NCI-H446 treated with DMSO at 0.1 percent for 48 hours (cell line): ENCODE measurements at places on chromosomes 11 and 22.

GRCh38 chr11:35927104-35927503, 16.8 kb upstream of the LDLRAD3 start:
- no peak for DNase-seq

DNA sequence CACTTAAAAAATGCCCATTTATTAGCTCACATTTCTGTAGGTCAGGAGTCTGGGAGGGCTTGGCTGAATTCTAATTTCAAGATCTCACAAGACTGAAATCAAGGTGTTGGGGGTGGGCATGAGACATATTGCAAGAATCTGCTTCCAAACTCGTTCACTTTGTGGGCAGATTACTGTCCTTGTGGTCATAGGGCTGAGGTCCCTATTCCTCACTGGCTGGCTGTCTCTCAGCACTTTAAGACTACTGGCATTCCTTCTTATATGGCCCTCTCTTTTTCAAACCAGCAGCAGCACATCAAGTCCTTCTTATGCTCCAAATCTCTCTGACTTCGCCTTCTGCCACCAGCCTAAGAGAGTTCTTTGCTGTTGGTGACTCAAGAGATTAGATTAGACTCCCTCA, 27.8 kb upstream of the MYOD1 start:
- DNase-seq, result no peak

- DNase-seq, result no peak
Measured at GRCh38 chr11:18757811-18758210, 31.8 kb upstream of the IGSF22 start.

DNA sequence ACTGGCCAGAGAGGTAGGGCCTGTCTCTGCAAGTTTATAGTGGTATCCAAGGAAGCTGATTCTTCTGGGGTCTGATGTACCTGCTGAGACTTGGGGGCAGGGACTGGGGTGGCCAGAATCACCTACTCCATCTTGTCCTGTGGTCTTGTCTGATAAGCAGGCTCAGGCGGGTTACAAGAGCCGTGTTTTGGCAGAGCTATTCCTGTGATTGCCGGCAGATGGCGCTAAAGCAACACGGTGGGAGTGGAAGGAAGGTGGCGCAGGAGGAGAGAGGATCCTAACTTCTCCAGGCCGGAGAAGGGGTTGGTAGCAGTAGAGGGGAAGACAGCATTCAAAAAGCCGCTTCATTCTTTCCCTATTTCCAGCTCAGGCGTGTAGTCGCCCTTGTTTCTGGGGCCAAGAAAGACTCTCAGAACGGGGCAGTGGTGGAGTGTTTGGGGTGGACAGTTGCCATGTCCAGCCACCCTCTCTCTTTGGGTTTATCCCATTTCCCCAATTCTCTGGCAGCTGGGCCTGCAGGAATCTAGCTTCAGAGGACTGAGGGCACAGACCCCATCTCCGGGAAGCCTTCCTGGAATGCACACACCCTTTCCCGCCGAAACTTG, 15.1 kb downstream of the CHRM1 start:
- peak; percentile 24 for DNase-seq

DNA sequence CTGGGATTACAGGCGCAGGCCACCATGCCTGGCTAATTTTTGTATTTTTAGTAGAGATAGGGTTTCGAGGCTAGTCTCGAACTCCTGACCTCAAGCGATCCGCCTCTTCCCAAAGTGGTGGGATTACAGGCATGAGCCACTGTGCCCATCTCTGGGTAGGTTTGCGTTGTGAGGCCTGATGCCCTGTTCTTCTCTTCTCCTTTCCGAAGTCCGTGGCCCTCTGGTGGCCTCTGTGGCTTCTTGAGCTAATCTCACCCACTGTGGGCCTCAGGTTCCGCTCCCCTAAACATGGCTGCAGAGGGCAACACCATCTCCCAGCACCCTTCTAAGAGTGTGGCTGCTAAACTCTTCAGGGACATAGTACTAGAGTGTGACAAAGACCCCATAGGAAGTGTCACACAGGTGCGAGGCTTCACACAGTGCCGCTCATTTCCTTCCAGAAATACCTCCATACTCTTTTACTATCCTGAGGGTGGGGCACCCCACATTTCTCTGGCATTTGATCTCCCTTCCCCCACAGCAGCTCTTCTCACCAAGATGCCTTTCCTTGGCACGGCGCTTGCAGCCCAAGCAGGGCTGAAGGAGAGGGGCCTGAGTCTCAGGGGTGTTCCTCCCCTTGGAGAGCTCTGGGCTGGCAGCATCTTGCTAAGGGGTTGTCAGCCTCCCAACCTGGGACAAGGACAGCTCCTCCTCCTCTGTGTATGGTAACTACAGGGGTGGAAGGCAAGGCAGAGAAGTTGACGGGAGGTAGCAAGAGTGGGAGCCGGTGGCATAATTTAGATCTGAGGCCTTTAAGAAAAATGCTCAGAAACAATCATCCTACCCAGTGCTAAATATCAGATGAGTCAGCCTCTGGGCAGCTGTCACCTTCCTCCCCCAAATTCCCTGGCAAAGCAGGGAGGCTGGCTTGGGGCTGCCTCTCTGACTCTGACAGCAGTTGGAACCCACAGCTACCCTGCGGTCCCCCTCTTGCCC, 6.1 kb downstream of the THY1 start:
- DNase-seq, result peak; percentile 49

DNA sequence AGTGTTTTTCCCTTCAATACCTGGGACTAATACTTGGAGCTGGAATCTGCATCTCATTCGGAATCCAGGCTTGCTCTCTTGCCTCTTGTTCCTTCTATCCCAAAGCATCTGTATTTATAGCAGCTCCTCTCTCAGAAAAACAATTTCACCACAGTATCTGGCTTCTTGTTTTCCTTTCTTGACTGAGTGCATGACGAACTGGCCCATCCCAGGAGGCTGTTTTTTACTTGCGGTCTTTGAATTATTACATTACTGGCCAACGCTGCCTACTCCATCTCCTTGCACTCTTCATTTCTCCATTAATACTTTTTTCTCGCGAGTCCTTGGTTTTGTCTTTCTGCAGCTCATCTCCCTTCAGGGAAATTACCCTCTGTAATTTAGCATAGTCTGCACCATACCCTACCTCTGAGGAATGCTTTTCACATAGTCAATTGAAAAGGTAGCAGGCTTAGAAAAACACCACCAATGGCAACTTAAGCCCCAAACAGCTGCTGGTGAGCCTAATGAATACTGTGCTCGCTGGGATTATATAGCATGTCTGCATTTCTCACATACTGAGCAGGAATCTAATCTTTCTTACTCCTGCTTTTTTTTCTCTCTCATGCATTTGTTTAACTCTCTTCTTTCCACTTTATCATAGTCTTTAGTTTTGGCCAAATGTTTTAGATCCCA, 277.4 kb upstream of the SESN3 start:
- DNase-seq, result no peak

GRCh38 chr11:46671958-46672315, 28.5 kb downstream of the ARHGAP1 start:
- DNase-seq, result no peak

DNA sequence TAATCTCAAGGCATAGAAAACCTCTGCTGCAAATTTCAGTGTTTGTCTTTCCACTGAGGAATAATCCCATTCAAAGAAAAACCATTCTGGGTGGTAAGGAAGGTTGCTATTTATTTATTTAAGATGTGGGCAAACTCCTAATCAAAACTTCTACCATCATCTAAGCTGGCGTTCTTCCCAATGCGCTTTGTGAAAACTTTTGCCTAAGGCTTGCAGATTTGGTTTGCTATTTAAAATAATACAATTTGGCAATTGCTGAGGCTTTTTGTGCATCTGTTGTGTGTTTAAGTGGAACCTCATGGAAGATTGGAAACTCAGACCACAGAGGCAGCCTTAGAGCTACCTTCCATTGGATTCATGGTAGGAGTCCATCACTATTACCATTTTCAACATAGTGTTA, 309.0 kb downstream of the BLID start:
- no peak for DNase-seq
